ENCODE measurements at places on chromosomes 1 and 21.

DNA sequence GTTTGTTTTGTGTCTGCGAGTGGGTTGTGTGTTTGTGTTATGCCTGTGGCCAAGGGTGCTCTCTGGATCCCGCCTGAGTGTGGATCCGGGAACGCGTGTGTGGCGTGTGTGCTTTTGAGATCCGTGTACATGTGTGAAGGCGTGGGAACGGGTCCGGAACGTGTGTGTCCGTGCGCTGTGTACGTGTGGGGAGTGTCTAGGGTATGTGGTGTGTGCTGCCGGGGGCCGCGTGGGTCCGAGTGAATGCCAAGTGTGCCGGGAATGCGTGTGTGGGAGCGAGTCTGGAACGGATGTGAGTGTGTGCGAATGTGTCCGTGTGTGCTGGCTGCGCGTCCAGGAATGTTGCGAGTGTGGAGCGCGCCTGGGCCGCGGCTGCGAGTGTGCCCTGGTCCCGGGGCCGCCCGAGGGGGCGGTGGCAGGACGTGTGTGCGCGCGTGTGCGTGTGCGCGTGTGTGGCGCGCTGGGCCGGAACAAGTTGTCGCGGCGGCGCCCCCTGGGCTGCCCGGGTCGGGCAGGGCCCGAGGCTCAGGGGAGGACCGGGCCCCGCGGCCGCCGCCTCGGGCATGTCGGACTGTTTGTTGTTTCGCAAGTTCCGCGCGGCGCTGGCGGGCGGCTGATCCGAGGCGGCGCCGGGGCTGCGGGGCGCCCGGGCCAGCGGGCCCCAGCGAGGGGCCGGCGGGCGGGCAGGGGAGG lies 953 bp downstream of the PTPRU start:
- DNase-seq, result no peak

DNA sequence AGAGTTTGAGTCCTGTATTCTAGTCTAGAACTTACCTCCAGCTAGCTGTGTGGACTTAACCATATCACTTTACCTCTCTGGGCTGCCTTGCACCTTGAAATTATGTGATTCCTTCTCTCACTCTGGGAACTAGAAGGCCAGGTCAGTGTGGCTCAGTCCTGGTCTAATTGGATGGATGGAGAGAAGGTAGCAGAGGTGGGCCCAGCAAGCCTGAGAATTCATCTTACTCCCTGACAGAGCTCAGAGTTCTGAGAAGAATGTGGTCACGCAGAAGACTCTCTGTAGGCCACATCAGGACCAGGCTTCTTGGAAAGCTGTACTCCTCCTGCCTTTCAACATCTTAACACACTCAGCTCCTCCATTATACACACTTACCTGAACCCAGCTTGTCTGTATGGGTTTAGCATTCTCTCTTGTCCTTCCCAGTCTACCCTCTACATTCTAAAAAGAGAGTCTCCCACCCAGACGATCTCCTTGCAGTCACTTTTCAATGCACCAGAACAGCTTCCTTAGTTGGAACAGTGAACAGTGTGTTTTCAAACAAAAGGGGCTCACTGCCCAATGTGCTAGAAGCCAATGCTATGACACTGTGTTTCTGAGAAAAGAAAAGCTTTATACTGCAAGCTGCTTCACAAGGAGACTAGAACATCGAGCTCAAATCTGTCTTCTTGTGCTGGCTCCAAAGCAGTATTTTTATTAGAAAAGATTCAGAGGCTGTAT lies 60.5 kb downstream of the CAPN9 start:
- no peak for DNase-seq

DNA sequence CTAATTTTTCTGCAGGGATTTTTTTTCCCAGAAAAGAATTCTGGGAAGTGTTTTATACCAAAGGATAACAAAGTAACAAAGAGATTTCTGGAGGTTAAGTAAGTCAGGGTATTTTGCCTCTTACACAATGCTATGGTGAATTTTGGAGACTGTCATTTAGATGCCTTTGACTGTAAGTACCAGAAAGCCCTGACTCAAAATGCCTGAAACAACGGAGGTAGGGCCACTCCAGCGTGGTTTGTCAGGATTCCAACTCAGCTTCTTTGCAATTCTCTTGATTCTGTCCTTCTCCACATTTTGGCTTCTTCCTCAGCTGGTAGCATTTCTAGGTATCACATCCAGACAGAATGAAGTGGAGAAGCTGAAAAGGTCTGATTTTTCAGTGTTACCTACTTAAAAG lies 106.5 kb downstream of the UCHL5 start:
- DNase-seq, result no peak

GRCh38 chr1:172219966-172220365 lies 200.5 kb upstream of the C1orf105 start:
- DNase-seq, result no peak

DNA sequence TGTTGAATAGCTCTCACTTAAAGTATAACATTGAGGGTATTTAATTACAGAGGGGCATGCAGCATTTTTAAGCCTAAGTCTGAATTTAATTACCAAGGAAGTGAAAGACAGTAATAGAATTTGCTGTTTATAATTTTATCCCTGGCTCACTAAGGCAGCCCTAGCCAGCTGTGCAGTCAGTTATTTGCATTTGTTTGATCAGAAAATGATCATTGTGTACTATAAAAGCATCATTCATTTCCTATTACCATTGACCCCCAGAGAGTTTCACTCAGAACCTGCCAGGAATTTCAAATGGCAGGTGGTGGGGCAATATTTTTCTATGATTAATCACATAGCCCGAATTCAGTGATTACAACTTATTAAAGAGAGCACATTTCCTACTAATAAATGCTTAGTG lies 277.1 kb upstream of the KAZN start:
- DNase-seq, result no peak

DNA sequence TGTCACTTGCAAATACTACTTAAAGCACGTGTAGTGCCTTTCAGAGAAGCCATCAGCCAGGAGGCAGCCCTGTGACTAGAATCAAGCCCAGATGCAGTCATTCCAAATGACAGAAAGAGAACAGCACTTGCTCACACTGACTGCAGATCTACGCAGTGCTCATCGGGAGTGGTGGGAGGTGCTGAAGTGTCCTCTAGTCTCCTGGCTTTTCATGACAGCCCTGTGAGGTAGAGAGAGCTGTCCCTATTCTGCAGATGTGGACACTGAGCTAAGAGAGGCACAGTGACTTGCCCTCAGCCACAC lies 62.3 kb upstream of the EDN2 start:
- DNase-seq, result no peak

DNA sequence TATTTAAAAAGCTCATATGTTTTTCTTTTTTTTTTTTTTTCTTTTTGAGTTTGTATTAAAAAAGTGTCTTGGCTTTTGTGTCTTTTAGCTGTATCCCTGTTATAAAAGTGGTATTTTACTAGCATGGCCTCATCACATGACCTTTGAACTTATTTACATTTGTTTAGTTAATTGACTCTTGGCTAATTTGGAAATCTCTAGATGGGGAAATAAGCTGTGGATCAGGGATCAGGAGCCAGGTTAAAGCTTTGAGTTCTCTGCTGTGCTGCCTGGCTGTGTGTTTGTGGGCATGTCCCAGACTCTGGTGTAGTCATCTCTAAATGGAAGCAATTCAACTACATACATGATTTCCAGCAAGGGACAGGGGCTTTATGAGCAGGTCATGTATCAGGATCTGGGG lies 56.5 kb downstream of the HHAT start:
- DNase-seq, result no peak

GRCh38 chr21:40846103-40846502 lies 855 bp downstream of the DSCAM start:
- DNase-seq, result no peak

DNA sequence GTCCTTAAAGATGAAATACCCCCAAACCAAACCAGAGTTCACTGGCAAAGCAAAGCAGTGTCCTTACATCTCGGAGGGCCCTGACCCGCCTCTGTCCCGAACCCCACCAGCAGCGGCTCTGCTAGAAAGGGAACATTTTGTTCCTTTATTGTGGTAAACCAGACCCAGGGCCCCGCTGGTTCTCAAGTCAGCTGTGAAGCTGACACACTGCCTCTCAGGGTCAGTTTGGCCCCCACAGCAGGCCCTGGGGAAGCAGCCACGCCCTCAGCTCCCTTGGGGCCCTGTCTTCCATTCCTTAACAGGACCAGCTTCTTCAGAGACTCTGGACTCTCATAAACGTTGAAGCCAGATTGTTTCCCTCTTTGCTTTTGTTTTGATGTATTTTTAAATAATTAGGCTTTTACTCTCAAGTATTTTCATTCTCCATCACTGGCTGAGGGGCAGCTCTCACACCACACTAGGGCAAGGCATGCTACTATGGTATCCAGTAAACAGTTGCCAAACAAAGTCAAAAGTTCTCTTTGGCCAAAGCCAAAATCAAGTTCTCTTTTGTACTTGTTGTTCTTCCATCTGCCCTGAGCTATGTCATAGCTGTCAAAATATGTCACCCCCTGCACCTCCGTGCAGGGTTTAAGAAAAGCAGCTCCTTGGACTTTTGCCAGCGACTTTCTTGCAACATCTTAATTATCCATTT lies 61.1 kb upstream of the ANGPTL1 start:
- no peak for DNase-seq

GRCh38 chr1:47323599-47324031 lies 9.7 kb upstream of the STIL start:
- no peak for DNase-seq

GRCh38 chr1:199041173-199041914 lies 402.5 kb downstream of the PTPRC start:
- DNase-seq, result no peak

DNA sequence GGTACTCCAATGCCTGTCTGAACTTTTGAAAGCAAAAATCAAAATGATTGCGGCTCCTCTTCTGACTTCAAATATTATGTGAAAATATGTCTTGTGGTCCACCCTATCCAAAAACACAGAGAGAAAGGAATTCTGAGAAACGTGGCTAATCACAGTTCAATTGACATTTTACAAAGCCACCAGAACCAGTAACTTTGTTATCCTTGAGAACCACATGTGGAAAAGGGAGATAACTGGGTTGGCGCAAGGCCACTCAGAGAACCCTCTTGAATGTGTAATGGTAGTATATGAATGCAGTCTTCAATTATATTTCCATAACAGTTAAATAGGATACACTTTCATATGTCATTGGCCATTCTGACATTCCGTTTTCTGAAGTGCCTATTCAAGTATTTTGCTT lies 1030.0 kb upstream of the TMPRSS15 start:
- no peak for DNase-seq

DNA sequence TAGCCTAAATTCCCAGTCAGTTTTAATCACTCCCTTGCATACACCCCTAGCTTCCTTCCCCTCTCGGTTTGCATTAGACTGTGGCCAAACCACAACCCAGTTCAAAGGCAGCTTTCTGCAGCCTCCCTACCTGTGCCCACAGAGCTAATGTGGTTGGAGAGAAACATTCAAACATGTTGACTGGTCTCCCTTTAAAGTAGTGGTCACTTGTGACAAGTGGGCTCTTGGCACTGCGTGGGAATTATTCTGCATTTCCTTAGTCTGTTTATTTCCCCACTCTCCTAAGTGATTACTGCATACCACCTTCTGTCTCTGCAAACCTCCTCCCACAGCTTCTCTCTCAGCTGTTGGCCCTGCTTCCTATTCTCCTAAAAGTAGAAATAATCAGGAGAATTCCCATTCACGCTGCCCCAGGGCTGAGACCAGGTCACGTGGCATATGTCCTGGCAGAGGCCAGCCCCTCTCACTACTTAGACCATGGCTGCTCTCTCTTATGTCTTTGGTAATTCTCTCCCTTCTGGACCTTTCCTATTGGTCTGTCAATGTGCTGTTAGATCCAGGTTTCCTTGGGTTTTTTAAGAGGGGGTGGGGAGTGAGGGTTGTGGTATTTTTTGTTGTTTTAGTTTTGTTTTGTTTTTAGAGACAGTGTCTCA lies 38.4 kb upstream of the CD101 start:
- no peak for DNase-seq

GRCh38 chr1:189899686-189900425 lies 577.8 kb downstream of the BRINP3 start:
- DNase-seq, result no peak

DNA sequence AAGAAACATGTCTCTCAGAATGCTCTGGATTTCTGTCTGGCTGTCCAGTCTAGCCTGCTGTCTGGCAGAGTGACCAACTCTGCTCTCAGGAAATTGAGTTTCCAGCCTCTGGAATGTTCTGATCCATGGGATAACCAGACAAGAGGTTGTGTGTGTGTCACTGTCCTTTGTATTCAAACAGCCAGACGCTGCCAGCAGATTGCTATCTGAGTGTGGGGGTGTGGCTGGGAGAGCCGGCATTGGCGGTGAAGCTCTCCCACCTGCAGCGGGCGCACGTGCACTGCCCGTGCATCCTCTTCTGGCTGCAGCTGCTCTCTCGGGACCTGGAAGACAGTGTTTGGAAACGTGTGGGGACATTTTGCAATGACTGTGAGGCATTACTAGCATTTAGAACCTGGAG lies 26.1 kb downstream of the PKP1 start:
- DNase-seq, result no peak

DNA sequence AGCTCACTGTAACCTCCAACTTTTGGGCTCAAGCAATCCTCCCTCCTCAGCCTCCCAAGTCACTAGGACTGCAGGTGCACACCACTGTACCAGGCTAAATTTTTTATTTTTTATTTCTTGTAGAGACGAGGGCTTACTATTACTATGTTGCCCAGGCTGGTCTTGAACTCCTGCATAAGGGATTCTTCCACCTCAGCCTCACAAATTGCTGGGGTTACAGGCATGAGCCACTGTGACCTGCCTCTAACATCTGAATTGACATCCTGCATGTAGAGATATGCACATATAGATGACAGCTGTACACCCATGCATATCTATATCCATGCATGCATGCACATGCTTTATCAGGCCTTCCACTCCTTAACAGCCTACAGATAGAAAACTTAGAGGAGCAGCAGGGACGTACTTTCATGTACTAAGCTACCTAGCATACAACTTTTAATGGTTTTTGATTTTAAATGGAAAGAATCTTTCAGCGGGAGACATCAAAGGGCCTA lies 740.9 kb upstream of the TPTE start:
- no peak for DNase-seq

DNA sequence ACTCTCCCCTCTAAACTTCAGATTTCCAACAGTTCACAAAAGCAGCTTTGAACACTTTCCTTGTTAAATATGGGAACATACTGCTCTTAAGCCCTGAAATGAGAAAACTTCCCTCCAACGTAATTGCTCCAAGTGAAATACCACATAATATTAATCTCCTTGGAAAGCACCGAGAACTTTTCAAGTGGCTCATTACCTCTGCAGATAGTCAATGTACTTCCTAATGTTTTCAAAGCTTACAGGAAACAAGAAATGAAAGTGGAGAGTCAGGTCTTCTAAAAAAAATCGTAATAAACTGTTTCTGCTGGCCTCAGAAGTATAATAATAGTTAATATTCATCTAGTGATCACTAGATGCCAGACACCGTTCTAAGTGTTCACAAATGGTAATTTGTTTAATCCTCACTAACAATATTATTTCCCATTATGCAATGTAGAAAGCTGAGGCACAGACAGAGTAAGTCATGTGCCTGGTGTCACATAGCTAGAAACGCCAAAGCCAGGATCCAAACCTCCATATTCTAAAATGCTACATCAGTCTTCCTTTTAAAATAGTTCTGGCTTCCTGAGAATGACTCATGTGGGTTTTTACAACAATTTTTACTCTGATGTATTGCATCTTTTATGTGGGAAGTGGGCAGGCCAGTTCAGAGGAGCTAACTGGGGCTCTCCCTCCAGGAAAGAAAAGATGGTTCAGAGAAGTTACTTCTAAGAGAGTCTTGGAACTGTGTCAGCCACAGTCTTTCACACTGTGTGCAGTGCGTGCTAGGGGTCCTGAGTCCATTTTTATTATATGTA lies 177.2 kb downstream of the PLPPR4 start:
- DNase-seq, result no peak
